ENCODE measurements at places on chromosomes 3 and 15.

GRCh38 chr15:69400850-69401249 lies 13.3 kb upstream of the KIF23 start:
- peak; percentile 25 for DNase-seq

DNA sequence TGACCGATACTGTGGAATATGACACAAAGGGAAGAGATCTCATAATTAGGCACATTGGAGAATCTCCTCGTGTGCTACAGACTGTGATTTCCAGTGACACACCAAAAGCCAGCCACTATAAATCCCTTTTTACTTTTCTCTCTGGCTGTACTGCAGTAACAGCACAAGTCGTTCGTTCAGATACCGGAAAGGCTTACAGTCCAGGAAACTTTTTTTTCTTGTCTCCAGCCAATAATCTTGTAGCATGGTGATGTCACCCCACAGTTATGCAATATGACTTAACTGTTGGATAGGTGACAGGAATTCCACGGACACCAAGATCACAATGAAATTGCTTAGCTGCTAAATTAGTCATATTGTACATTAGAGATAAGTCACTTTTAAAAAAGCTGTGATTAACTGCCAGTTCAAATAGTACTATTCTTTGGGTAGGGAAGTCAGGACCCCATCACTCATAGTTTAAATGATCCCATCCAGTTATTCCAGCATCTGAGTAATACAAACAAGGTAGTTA lies 36.3 kb upstream of the TSC22D2 start:
- no peak for DNase-seq

DNA sequence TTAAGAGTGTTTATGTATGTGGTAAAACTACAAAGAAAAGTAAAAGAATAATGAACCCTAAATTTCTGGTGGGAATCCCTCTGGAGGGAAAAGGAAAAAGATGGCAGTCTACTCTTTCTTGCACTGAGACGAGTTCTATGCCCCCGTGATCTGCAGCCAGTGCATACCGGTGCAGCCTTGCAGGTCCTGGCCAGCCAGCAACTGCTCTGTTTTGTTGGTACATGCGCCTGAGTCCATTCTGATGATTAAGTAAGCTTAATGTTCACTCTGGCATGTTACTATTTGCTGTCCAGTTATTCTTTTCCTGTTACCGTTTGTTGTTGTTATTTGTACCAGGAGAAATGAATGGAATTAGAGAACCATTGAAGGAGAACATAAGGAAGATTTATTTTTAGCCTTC lies 95.1 kb upstream of the TMC3 start:
- no peak for DNase-seq

- DNase-seq, result no peak
These were observed 93.7 kb upstream of the IMPG2 start for GRCh38 chr3:101414121-101414520.

GRCh38 chr3:194007592-194008337 lies 128.2 kb upstream of the HES1 start:
- no peak for DNase-seq

- no peak for DNase-seq
These were observed 45.1 kb upstream of the PLXND1 start for GRCh38 chr3:129651435-129652202.

DNA sequence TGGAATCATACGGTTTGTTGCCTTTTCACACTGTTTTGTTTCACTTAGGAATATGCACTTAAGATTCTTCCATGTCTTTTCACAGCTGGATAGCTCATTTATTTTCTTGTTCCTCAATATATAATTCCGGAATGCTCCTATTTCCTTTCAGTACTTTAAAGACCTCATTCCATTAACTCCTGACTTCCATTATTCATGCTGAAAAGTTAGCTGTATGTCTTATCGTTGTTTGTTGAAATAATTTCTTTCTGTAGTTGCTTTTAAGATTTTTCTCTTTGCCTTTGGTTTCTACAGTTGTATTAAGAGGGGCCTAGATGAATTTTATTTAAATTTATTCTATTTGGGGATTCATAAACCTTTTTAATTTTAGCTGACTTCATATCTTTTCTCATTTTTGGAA lies 122.2 kb downstream of the ANXA2 start:
- no peak for DNase-seq

GRCh38 chr15:53189860-53190259 lies 399.7 kb upstream of the ONECUT1 start:
- DNase-seq, result no peak

- no peak for DNase-seq
These were observed 41.4 kb upstream of the CA12 start for GRCh38 chr15:63422891-63423590.

DNA sequence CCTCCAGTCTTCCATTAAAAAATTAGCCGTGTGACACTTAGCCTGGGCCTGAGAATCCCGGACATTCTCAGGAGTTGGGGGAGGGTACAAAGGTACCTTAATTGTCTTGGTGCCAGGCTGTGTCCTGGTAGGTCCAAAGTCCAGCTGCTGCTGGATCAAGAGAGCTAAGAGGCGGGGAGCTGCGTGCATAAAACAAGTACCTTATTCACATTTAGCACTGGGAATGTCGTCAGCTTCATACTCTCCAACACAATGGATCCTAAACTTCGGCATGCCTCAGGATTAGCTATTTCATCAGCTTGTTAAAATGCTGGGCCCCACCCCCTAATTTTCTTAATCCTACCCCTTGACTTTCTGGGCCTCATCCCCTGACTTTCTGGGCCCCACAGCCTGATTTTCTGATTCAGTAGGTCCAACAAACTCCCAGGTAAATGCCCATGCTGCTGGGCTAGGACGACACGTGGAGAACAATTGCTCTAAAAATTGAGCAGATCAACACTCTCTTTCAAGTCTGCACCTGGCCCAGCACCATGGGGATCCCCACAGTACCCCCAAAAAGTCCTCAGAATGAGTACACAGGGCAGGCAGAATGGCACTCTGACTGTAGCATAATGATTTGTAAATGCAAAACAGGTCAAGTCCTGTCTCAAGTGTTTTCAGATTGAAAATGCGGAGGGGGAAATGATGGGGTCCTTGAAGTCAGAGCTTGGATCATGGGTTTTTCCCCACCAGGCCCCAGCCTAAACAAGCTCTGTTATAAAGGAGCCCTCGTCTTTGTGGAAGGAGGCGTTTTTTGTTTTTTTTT lies 5.6 kb upstream of the AEN start:
- no peak for DNase-seq

DNA sequence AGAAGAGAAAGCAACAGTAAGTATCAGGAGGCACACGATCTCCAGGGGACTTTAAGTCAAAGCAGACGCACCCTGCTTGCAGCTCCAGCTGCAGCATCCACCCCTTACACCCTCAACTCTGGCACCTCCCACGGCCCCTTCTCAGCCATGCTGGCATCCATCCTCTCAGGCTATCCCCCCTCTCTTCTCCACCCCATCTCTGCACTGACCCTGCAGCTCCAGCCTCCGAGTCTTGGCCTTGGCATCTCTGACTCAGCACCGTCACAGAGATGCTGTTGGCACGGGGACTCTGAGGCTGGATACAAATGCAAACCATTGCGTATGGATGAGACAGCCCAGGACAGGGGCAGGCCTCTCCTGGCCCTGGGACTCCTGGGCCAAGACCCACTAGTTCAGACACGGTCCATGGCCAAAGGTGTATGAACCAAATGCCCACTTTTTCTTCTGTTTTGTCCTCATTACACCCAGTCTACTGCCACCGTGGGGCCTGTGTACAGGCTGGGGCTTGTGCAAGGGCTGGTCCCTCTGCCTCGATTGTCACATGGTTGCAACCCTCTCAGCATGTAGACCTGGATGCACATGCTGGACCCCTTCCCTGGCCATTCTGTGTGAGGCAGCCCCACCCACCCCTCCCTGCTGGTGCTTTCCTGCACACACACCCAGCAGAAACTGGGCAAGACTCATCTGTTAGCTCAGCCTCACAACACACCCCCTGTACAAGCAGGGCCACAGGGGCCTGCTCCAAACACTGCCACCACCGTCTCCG lies 18.7 kb upstream of the ZXDC start:
- no peak for DNase-seq

GRCh38 chr3:24802614-24803013 lies 308.0 kb upstream of the THRB start:
- no peak for DNase-seq

- DNase-seq, result no peak
These were observed 7.4 kb downstream of the SPRED1 start for GRCh38 chr15:38260077-38260476.

DNA sequence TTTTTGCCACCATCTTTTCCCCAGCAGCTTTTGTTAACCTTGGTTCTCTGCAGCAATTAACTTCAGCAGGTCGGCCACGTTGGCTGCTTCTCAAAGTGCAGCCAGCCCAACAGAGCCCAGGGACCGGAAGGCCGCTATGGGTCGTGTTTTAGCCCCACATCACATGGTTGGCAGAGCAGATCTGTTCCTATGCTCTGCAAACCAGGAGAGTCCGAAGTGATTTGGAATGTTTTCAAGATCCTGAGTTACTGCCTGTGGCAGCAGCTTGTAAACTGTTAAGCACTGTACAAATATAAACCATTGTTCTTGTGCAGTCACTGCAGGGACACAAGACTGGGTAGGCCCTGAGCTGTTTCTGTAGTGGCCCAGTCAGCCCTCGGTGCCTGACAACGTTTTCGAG lies 69.6 kb upstream of the MYZAP start:
- DNase-seq, result no peak

- DNase-seq, result no peak
These were observed 386.5 kb upstream of the PROK2 start for GRCh38 chr3:72171463-72171881.

DNA sequence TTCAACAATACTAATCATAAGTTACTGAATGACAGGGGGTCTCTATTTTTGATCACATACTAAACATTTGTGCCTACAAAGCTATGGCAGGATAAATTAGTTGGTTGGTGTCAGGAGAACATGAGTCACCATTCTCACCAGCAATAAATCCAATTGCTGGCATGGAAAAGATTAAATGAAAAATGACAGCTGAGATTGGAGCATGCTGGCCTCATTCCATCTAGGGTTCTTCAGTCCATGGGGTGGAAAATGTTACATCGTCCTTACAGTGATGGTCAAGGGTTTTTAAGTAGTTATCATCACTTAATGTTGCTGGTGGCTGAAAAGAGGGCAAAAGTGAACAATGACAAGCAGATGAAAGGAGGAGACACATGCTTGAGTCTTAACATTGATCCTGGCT lies 180.1 kb upstream of the BCL6 start:
- no peak for DNase-seq

GRCh38 chr3:147945968-147946519 lies 536.9 kb downstream of the ZIC1 start:
- DNase-seq, result no peak

GRCh38 chr15:94547711-94548110 lies 316.4 kb downstream of the MCTP2 start:
- no peak for DNase-seq

GRCh38 chr3:165748094-165748493 lies 89.1 kb downstream of the BCHE start:
- no peak for DNase-seq

DNA sequence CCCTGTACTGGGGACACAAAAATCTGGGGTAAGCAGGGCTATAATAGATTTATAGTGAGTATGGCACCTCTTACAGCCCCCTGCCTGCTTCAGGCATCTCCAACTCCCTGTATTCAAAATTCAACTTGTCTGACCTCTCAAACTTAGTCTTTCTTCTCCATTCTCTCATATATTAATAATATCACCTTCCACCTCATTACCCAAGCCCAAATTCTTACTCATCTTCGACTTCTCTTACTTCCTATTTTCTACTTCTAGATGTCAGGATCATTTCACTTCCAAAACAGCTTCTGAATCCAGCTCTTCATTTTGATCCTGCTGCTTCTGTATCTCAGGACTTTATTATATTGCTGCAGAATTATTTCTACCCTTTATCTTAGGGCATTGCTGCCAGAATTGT lies 290.7 kb downstream of the CHST2 start:
- DNase-seq, result no peak

GRCh38 chr15:67174864-67175573 lies 79.4 kb downstream of the AAGAB start:
- peak; percentile 9 for DNase-seq

GRCh38 chr3:57673156-57673555 lies 19.7 kb downstream of the DENND6A start:
- DNase-seq, result no peak

GRCh38 chr15:42036112-42036905 lies 15.5 kb upstream of the PLA2G4E start:
- DNase-seq, result no peak

- no peak for DNase-seq
These were observed 84.3 kb downstream of the KLHL25 start for GRCh38 chr15:85710340-85710842.

- no peak for DNase-seq
These were observed 120.2 kb upstream of the LIPC start for GRCh38 chr15:58311556-58311955.

- no peak for DNase-seq
These were observed 31.5 kb upstream of the FAM107A start for GRCh38 chr3:58608648-58609047.

GRCh38 chr15:70112074-70112395 lies 14.3 kb upstream of the TLE3 start:
- no peak for DNase-seq

GRCh38 chr3:31980530-31981205 lies 394 bp downstream of the OSBPL10 start:
- DNase-seq, result no peak

- no peak for DNase-seq
These were observed 5.7 kb upstream of the CSPG4 start for GRCh38 chr15:75718328-75718727.

DNA sequence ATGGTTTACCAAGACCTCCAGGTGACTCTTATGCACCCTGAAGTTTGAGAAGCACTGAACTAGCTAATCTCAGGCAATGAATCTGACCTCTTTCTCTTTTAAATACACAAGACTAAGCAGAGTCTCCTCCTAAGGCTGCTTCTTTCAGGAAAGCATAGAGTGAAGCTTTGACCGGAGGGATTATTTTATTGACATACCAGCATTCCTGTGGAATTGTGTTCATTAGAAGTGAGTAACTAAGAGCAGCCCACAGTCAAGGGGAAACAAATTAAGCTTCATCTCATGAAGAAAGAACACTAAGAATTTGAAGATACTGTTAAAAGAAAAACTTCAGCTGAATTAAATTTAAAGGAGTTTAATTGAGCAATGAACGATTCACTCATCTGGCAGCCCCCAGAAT lies 963.5 kb downstream of the NTRK3 start:
- DNase-seq, result no peak

DNA sequence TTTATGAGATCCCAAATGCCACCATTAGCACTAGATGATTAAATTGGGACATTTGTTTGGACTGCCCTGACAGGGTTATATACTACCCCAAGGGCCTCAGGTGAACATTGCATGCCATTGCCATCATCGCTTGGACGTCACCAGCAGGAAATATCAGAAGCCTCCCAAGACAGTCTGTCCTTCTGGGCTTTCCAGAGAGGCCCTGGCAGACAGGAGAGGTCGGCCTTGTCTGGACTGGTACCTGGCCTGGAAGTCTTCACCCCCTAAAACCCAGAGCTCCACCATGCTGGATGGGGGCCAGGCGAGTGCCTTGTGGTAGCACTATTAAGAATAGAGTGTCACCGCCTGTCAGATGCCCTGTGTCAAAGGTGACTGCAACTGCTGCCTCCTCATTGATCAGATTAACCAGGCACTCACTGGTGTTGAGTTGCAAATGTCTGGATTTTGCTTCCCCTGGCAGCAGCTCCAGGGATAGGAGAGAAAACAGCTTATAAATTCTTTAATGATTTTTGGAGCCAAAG lies 324.1 kb upstream of the RASGRP1 start:
- DNase-seq, result no peak
